Stimulated activated CD4-positive, alpha-beta T cell treated with anti-CD3 and anti-CD28 coated beads, Interleukin-1b, Interleukin-23, amount 100 ng/mL, for 1 hour (primary cell): ENCODE measurements at places on chromosomes 13 and 19.

GRCh38 chr19:3262362-3262761, 37.9 kb downstream of the CELF5 start:
- DNase-seq: no peak

- no peak for DNase-seq
Measured at GRCh38 chr19:35750167-35750566, 1.8 kb downstream of the LIN37 start.

DNA sequence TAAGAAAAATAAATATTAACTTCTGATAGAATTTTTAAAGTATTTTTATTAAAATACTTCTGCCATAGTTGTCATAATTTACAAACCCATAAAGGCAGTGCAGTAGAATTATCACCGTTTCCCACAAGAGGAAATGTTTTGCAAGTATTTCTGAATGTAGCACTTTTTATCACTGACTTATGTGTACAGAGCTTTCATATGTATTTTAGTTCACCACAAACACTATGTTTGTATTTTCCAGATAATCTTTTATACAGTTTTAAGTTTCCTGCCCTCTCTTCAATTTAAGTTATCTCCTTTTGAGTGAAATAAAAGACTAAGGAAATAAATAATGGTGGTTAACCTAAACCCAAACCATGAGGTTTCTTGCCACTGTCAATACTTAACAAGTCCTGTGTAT, 24.2 kb downstream of the MIPEP start:
- DNase-seq: no peak

DNA sequence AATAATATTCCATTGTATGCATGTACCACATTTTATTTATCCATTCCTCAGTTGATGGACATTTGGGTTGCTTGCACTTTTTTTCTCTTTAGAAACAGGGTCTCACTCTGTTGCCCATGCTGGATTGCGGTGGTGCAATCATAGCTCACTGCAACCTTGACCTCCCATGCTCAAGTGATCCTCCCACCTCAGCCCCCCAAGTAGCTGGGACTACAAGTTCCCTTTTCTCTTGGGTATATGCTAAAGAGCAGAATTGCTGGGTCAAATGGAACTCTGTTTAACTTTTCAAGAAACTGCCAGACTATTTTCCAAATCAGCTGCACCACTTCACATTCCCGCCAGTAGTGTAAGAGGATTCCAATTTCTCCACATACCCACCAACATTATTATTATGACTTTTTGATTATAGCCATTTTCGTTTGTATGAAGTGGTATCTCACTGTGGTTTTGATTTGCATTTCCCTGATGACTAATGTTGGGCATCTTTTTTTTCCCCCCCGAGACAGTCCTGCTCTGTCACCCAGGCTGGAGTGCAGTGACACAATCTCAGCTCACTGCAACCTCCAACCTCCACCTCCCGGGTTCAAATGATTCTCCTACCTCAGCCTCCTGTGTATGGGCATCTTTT, 7.6 kb upstream of the IPO5 start:
- no peak for DNase-seq

- DNase-seq: no peak
Measured at GRCh38 chr13:106990594-106990993, 422.7 kb upstream of the ARGLU1 start.

DNA sequence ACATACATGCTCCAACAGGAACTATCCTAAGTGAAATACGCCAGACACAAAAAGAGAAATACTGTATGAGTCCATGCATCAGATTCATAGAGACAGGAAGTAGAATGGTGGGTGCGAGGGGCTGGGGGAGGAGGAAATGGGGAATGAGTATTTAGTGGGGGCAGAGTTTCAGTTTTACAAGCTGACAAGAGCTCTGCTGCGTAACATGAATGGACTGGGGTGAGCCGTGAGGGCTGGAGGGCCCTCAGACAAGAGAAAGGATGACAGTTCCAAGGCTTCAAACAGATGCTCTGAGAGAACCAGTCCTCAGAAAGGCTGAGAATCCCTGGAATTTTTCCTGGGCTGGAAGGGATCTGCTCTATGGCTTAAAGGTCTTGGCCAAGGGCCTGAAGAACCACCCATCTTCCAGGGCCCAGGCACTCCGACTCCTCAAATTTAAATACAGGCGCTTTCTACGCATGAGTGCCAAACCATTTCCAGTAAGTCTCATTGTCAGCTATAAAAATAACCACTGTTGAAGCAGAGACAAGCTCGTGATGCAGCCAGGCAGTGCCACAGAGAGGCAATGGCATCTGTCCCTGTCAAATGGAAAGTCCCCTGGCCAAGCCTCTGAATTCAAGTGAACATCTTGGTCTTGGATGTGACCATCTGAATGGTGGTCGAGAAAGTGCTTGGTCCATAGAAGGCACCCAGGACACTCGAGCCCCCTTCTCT, 17.5 kb downstream of the KLF2 start:
- DNase-seq: no peak

DNA sequence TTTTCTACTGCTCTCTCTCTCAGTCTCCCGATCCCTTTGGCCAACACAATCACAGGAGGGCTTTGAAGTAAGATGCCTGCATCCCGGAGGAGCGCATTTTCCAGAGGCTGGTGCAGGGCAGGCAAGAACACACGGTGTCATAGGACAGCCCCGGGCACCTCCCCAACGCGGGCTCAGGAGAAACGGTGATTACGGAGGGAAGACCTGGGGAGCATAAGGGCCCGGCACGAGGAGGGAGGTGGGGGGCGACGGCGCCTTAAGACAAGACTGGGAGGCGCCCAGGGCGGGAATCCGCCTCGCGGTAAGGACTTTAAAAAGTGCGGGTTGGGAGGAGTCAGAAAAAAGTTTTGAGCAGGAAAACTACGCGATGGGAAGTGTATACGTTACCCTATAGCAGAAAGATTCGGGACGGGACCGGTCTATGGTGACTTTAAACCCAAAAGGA, 18.7 kb upstream of the ZNF888 start:
- DNase-seq: no peak

DNA sequence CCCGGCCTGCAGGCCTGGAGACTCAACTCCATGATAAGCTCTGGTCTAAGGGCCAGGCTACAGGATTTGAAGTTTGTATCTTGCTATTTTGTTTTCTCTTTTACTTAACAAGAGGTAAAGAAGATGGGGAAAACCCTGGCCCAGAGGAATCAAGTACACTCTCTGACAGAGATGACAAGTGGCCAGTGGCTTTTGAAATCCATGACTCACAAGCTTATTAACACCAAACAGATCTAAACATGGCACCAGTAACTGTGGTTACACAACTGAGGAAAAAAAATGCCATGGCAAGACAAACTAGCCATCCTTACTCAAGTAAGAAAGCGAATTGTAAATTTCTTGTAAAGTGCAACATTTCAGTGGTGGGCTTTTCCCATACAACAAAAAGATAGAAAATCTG, 72.6 kb upstream of the SERTM1 start:
- DNase-seq: no peak

DNA sequence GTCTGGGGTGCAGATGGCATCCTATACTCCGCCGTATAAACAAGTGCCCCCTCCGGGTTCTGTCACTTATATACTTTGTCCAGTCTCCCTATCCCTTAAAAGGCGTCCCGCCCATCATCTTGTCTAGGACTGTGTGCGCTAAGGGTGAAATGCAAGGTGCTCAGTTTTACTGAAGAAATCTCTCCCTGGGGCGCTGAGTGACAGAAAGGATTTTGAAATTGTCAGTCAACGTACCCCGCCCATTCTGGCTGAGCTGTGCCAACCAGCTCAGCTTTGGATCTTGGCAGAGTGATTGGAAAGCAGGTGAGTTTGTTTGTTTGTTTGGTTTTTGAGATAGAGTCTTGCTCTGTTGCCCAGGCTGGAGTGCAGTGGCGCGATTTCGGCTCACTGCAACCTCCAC, 4.1 kb upstream of the TMEM161A start:
- no peak for DNase-seq

DNA sequence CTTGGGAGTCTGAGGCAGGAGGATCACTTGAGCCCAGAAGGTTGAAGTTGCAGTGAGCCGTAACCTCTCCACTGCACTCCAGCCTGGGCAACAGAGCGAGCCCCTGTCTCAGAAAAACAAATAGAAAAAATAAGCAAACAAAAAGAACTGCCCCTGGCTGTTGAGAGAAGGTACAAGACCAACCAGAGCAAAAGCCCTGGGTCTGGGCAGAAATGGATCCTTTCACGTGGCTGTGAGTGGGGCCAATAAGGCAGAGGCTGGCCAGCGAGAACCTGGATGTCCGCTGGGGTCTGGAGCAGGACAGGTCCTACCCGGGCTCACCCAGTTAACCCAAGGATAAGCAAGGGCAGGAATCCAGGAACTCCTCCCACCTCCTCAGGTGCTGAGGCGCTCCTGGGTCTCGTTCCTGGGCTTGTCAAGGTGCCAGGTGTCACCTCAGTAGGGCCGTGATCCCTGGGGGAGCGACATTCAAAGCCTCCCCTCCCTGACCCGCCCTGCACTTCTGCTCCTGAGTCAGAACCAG, 4.7 kb upstream of the SLC5A5 start:
- no peak for DNase-seq

GRCh38 chr19:3034656-3035541, 5.8 kb upstream of the TLE2 start:
- DNase-seq: no peak

- no peak for DNase-seq
Measured at GRCh38 chr13:34654203-34654602, 287.9 kb upstream of the NBEA start.

GRCh38 chr19:3949997-3950859, 17.4 kb downstream of the NMRK2 start:
- DNase-seq: no peak

GRCh38 chr13:65971541-65971940, 1258.6 kb downstream of the PCDH9 start:
- no peak for DNase-seq

GRCh38 chr19:16115301-16116039, 3.8 kb downstream of the RAB8A start:
- DNase-seq: no peak

- no peak for DNase-seq
Measured at GRCh38 chr13:47158593-47158992, 261.7 kb upstream of the HTR2A start.

- no peak for DNase-seq
Measured at GRCh38 chr13:52845766-52846566, 2.5 kb downstream of the PCDH8 start.

- no peak for DNase-seq
Measured at GRCh38 chr13:28885181-28885580, 65.0 kb downstream of the MTUS2 start.

- no peak for DNase-seq
Measured at GRCh38 chr13:81458170-81458569, 1117.2 kb upstream of the SPRY2 start.

GRCh38 chr13:46643165-46643777, 90.3 kb downstream of the LRCH1 start:
- no peak for DNase-seq

DNA sequence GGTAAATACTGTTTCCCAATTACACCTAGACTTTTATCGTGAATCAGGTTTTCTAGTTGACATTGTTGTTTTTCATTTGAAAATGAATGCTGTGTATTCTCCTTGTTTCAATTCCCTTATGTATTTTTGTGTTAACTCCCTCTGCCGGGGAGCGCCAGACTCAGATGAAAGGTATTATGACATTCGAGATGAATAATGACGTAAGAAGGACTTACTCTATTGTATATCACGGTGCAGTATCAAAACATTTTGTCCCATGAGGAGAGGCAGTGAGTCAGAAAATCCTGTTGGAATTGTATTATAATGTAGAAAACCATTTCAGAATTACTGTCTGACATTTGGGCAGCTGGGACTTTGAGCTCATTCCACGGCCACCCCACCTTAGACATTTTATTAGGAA, 61.6 kb downstream of the LRCH1 start:
- no peak for DNase-seq

- DNase-seq: no peak
Measured at GRCh38 chr19:43820098-43820883, 6.8 kb upstream of the ZNF283 start.

DNA sequence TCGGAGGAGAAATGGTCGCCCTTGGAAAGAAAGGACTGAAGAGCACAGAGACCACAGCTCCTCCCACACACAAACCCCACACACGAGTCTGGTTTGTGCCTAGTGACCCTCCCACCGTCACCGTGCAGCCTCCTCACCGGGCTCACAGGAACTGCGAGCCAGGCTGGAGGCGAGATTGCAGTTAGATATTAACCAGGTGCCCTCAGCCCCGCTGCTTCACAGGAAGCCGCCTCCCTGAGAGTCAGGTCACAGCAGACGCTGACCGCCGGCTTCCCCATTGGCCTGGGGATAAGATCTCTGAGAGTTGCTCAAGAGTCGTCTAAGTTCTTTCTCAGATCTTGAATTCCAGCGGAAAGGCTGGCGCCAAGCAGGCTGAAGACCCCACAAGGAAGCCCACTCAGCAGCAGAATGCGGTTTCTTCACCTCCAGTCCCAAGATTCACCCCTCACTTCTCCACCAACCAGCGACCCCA, 870 bp downstream of the ZNF44 start:
- no peak for DNase-seq

DNA sequence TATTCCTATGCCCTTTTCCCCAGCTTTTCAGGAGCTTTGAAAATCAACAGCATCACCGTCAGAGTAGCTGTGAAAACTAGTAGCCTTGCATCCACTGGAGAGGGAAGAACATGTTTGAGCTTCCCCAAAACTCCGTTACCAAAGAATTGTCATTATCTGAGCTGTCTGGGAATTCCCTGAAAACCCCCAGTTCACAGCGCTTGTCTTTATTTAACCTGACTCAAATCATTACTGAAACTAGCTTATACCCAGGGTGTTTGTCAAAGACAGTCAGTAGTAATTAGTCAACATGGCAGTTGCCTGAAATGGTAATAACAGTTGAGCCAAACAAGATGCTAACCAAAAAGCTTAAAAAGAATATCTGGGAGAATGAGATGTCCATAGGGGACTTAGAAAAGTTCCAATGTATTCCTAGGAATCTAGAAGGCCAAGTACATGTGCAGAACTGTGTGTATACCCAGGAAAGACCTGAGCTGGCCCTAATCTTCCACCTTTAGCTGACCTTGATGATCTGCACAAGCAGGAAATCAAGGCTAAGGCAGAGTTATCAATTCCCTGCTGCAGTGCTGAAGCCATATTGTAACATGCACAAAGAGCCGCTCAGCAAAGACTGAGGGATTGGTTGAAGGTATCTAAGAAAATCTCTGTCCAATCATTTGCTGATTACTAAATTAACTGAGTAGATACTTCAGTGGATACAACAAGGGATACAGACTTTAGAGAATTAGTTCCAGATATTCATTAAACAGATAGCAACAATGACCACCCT, 130.8 kb downstream of the KL start:
- no peak for DNase-seq

DNA sequence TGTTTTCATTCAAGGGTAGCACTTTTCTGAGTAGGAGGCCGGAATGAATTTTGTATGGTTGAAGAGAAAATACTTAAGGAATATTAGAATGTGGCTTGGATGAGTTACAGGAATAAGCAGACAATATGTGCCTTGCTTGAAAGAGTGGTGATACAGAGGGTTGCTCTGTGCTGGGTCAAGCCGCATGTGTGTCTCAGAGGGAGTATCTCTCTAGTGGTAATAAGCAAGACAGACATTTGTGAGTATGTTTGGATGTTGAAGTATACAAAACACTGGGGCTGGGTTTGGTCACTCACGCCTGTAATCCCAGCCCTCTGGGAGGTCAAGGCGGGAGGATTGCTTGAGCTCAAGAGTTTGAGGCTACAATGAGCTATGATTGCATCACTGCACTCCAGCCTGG, 103.9 kb downstream of the LMO7 start:
- no peak for DNase-seq

- DNase-seq: no peak
Measured at GRCh38 chr13:61258185-61258584, 157.5 kb downstream of the PCDH20 start.
